Ammon's horn (tissue), 1 donor: ENCODE measurements at places on chromosomes 12 and 14.

GRCh38 chr12:70366581-70367257 is 629 bp downstream of the KCNMB4 start:
- DNase-seq, result peak; percentile 71

DNA sequence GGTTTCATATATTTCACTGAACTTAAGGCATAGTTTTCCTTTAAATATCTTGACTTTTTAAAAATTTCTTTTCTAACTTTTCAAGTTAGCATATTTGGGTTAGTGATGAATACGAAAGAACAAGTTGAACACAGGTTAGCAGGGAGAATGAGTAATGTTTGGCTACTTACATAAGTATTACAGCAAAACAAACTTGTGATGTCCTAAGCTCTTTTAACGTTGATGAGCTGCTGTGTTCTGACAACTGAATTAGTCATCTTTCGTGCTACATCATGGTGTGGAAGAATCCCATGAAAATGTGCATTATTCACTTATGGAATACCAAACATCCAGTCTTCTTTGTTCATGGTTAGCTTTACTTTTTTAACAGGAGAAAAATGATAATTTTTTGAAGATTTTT is 36.3 kb upstream of the PDZRN4 start:
- no peak for DNase-seq

GRCh38 chr14:103960457-103961055 is 18.2 kb upstream of the RD3L start:
- DNase-seq, result no peak

DNA sequence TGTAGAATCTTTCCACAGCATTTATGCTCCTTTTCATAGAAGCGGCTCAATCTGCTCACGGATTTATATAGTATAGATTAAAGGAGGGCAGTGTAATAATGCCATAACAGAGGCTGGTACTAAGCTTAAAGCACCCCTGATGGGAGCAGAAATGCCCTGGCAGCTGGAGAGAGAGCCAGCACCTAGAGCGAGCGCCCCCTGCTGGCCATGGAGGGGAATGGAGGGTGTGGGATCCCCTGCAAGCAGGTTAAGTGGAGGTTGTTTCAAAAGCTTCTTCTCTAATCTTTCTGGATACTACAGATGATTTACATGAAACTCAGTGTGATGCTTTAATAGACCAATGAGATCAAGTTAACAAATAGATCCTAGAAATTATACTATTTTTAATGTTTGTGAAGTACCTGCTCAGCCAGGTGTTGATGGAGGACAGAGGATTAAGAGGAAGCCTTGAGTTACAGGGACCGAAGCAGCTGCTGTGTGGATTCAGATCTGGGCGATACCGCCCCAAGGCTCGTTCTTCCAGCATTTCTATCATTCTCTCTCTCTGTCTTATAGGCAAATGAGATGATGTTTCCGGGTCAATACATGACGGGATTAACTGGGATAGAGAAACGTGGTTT is 1519.3 kb upstream of the TMEM132C start:
- DNase-seq, result peak; percentile 26

DNA sequence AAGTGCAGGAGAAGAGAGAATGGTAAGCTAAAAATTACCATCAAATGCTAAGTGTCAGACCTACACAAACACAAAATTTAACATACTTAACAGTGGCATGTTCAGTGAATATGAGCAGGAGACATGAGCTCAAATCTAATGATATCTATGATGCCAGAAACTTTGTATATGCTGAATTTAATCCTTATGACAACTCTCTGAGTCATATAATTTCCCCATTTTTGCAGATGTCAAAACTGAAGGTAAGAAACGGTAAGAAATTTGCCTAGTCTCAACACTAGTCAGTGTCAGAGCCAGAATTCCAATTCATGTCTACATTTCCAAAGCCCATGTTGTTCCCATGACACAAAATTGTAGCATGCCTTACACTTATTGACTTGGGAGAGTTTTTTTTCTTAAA is 375.8 kb downstream of the APAF1 start:
- DNase-seq, result no peak

DNA sequence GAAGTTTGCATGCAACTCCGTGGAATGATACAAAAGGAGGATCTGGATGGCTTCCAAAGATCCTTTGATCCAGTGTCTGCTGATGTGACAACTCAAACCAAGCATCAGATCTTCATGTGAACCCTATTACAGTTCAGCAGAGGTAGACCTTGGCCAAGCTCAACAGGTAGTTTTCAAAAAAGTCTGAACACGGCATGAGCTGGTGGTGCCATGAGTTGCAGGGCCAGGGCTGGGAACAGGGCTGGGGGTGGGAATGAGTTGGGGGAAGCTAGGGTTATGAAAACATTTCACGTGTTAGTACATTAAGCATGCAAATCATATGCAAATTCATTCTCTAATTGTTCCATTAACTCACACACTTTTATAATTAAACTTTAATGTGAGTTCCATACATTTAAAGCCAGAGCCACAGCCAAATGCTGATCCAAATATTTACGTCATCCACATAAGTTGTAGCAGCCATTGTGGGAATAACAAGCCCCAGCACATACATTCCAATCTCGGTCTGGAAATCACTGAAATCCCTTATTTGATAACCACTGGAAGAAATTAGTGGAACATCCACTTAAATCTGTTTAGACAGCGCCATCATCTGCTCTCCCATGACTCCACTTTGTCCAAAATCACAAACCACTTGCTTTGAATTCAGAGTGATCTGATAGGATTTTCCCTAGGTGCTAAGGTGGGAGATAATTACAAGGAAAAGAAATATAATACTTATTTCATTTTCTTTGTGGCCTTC is 158.5 kb downstream of the APAF1 start:
- DNase-seq, result no peak

DNA sequence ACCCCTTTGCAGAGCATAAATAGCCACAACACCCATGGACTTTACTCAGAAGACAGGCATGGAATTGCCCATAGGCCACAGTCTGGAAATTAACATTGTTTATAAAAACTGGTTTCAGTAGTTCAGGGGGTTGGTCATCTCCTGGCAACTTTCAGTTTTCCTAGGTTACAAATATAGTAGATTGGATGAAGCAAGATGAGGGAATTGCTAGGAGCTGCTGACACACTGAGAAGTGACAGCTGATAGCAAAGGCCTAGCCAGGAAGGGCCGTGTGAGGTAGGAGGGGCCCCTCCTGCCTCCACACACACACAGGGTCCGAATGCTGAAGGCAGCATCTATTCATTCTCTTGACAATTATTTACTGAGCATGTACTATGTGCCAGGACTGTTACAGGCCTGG is 8.3 kb downstream of the GALNT16 start:
- DNase-seq, result no peak

GRCh38 chr12:1130164-1130563 is 139.1 kb downstream of the ERC1 start:
- DNase-seq, result no peak

- no peak for DNase-seq
These were observed 68.1 kb downstream of the FOXA1 start for GRCh38 chr14:37526994-37527393.

GRCh38 chr14:38490273-38490672 is 234.4 kb upstream of the CLEC14A start:
- DNase-seq, result no peak

- DNase-seq, result no peak
These were observed 5.8 kb downstream of the LRIG3 start for GRCh38 chr12:58914457-58914856.

GRCh38 chr12:90303771-90304170 is 595.1 kb upstream of the ATP2B1 start:
- no peak for DNase-seq

DNA sequence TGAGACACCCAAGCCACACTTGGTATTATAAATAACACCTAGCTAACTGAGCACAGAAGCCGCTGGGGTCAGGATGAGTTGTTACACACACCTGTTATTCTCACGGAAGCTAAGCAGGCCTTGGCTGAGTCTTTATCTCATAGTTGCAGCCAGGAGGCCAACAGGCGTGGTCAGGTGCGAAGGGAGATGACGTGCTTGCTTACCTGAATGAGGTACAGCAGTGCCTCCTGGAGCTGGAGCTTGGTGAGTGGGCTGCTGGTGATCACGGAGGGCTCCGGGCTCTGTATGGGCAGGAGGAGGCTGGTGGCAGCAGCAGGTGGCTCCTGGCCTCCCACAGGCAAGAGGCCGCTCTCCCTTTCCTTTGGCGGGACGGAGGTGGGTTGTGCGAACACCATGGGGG is 30.4 kb upstream of the CACNA2D4 start:
- no peak for DNase-seq
